ENCODE measurements at places on chromosomes 7 and 10.

DNA sequence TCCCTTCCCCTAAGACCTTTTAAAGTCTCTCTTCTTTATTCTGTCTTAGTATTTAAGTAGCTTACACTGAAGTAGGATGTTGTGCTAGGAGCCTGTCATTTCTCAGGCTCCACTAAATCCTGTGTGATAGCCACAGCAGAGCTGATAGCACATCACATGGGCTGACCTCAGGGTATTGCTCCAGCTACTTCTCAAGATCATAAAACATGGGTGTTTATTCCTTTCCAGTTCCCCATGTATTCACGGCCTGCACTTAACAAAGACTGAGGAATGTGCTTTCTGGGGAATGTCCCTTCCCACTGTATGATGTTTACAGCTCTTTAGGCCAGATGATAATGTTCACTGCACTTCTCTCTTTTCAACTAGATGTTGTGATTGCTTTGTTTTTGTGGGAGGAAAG, 1086.8 kb downstream of the KCNMA1 start:
- DNase-seq: no peak

DNA sequence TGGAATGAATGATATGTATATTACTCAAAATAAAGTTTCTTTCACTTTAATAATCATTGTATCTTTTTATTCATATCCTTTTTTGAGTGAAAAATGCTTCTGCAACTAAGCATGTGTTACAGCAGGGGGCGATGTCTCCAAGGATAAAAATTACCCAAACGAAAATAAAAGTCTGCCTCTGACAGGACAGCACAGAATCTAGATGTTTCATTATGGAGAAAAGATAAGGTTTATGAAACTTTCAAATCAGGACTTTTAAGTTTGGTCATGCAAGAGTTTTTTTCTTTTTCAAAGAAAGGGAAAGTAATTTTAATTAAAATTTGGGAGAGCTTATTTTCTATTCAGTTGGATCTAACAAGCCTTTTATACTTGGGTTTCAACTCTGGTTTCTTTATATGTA, 48.4 kb downstream of the TES start:
- peak; percentile 9 for DNase-seq

GRCh38 chr7:66687186-66687585, 53.3 kb upstream of the RABGEF1 start:
- DNase-seq: no peak

DNA sequence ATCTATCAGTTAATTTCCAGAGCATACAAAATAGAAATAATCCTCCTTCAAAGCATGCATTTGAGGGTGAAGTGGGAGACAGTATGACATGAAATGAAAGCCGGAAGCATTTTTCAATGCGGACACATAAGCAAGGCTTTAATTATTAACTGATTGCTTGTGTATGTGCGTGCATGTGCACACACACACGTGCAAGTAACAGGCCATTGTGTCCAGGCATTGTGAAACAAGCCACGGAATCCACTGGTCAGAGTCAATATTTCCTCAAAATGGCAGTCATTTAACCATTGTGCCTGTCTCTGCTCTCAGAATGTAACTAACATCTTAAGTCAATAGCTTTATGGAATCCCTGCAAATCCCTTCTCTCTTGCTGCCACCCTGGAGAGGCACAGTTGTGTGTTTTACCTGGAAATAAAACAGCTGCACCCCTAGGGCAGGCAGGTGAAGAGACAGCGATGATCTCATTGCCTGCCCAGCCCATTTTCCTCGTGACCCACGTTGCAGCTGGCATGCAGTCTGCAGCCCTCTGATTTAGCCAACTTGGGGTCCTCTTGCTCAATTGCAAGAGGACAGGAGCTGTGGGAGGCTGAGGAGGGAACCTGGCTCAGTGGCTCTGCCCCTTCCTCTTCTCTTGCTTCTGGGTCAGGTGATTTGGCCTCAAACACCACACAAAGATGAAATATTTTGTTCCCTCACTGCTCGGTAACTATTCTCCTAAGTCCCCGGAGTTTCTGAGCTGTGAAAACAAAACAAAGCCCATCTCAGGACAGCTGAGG, 500.9 kb upstream of the ZMIZ1 start:
- DNase-seq: no peak

- DNase-seq: no peak
These were observed 18.2 kb downstream of the BHLHA15 start for GRCh38 chr7:98229441-98229840.

- DNase-seq: no peak
These were observed 115.1 kb downstream of the PKD1L1 start for GRCh38 chr7:47833211-47833610.

DNA sequence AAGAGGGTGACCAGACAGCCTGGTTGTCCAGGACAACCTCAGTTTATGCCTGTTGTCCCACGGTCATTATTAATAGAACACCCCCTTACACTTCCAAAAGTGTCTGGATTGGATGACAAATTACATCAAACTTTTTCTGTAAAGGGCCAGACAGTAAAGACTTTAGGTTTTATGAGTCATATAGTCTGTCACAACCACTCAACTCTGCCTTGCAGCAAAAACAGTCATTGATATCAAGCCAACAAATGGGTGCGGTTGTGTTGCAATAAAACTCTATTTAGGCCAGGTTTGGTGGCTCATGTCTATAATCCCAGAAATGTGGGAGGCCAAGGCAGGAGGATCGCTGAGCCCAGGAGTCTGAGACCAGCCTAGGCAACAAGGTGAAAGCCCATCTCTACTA, 66.7 kb upstream of the ATP6V0A4 start:
- no peak for DNase-seq

DNA sequence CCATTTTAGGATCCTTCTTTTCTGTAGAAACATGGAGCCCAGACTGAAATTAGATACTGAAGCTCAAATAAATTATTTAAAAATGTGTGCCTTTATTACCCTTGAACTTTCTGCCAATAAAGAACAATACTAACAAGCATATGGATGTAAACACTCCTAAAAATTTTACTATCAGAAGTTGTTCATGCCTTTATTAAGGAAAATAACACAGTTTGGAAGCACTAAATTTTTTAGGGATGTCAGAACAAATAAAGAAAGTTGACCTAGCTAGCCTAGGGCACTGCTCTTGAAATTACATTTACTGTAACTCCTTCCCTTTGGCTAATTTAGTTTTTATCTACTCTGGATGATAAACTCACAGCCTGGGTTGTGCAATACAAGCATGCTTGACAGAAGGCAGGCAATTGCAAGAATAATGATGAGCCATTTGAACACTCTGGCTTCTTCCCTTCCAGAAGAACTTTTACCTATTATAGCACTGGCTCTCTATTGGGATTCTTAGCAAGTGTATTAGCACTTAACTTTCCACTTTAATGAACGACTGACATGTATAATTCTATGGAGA, 351.7 kb upstream of the C7orf33 start:
- no peak for DNase-seq

DNA sequence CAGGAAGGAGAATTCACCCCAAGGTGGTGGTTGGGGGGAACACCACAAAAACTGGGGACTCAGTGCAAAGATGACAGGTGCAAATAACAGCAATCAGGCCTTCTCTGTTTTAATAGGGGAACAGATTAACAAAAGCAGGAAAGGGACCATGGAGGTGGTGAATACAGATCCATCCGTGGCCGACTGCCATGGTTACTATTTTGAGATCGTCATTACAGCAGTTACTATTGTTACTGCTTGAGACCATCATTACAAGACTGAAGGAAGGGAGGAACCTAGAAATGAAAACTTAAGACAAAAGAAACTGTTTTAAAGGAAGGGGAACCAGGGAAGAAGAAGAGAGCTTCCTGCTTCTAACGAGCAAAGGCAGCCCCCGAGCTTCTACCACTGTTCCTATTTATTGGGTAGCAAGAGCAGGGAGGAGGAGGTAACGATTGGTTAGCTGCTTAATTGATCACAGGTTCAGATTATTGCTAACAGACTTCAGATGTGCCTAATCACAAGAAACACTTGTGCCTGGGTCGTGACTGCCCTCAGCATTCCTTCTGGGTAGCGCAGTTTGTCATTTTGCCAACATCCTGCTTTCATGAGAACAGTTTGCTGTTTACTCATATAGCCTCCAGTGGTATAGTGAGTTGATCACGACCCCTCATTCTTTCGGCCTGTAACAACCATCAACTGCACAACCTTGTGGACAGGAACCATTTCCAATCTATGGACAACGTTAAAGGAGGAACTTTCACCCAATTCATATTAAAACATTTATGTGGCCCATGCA, 216.3 kb downstream of the CHCHD3 start:
- no peak for DNase-seq

DNA sequence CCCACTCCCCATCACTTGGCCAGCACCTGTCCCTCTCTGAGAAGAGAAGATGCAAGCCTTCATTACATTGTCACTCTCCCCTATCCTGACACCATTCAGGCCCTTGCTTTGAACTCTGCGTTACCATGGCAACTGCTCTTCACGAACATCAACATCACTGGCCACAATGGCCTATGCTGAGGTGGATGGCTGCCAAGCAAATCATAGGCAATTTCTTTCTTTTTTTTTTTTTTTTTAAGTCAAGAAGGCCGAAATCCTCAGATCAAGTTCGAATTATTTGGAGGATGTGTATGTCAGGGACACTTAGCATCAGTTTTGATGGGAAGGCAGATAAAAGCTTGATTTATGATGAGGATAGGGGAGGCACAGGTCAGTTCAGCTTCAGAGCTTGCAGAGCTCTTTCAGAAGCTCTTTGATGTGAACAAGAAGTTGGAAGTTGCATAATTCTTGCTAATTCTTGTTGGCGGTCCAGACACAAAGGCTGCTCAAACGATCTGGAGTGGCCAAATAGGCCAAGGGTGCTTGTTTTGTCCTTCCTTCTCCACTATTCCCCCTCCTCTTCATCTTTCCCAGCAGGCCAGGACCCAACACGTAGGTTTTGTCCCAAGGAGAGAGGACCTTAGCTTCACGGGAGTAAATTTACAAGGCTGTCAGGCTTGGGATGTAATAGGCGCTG, 179.9 kb upstream of the NPVF start:
- DNase-seq: no peak

DNA sequence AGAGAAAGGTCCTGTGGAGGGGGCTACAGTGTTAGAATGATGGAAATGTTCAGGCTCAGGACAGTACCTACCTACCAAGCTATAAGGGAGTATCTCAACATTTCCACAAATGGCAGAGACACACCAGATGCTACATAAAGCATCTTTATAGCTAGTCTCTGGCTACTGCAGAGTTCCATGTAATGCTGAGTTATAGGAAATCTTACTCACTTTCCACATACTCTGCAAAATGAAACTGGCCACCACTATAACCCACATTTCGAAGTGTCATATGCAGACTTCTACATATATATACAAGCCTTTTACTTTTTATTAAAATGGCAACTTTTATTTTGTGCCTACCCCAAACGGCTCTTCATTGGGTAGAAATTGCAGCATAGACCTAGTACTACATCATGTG, 85.5 kb downstream of the FAS start:
- no peak for DNase-seq

GRCh38 chr7:34299066-34299465, 359.0 kb upstream of the NPSR1 start:
- no peak for DNase-seq

Data from stimulated activated CD4-positive, alpha-beta T cell treated with anti-CD3 and anti-CD28 coated beads, Interleukin-2, amount 100 ng/mL, for 4 hours (primary cell).